ENCODE measurements at places on chromosomes 11 and 22.

- no peak for DNase-seq
These were observed 81.4 kb downstream of the TRIM29 start for GRCh38 chr11:120056301-120057027.

GRCh38 chr22:24807284-24807950 is 1.4 kb downstream of the SGSM1 start:
- no peak for DNase-seq

- no peak for DNase-seq
These were observed 332.4 kb downstream of the TBC1D22A start for GRCh38 chr22:47094861-47095330.

GRCh38 chr11:68215524-68216170 is 2.6 kb upstream of the KMT5B start:
- no peak for DNase-seq

GRCh38 chr11:12042215-12042676 is 33.8 kb upstream of the DKK3 start:
- no peak for DNase-seq

Measured in stimulated activated CD4-positive, alpha-beta T cell treated with anti-CD3 and anti-CD28 coated beads, Interleukin-2, amount 100 ng/mL, for 4 hours (primary cell).